T-helper 2 cell (primary cell): ENCODE measurements at places on chromosomes 5 and 9.

GRCh38 chr5:142107736-142108431 is 695 bp upstream of the NDFIP1 start:
- DNase-seq = no peak

GRCh38 chr5:83149671-83150070 is 72.3 kb downstream of the XRCC4 start:
- DNase-seq = no peak

GRCh38 chr9:91082731-91083130 is 279.0 kb downstream of the AUH start:
- no peak for DNase-seq

DNA sequence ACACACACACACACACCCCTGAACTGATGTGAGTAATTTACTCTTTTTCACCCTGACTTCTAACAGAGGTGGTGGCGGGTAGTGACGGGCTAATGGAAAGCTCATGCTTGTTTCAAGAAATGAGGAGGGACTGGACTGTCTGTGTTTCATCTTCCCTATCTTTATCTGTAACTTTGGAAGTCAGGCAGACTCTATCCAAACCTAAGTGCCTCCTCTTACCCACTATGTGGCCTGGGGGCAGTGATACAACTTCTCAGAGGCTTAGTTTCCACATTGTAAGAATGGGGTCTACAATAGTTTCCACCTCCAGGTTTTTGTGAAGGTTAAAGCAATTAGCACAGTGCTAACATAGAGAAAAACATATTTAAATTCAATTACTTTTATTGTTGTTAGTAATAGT is 5.9 kb upstream of the TRPM3 start:
- no peak for DNase-seq

DNA sequence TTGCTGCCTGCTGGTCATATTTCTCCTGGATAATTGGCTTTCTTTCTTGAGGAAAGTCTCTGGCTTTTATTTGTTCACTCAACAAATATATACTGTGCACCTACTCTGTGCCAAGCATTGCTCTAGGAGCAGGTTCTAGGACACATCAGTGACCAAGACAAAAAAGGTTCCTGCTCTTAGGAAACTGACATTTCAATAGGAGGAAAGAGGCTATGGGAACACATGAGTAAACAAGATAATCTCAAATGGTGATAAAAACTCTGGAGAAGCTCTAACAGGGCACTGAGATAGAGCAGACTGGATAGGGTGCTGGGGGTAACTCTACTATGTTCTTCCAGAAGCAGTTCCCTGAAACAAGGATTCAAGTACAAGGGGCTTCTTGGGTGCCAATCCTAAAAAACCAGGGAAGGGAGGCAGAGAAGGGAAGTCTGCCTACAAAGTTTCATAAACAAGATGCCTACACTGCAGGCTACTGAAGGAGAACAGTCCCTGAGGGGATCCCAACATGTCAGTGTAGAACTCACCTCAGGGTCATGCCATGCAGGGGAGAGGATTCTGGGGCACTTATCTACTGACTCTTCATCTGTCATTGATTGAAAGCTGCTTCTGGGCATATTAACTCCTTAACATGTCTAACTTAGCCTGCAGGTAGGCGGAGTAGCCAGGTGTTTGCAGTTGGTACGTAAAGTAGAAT is 181.3 kb downstream of the GRIA1 start:
- no peak for DNase-seq

DNA sequence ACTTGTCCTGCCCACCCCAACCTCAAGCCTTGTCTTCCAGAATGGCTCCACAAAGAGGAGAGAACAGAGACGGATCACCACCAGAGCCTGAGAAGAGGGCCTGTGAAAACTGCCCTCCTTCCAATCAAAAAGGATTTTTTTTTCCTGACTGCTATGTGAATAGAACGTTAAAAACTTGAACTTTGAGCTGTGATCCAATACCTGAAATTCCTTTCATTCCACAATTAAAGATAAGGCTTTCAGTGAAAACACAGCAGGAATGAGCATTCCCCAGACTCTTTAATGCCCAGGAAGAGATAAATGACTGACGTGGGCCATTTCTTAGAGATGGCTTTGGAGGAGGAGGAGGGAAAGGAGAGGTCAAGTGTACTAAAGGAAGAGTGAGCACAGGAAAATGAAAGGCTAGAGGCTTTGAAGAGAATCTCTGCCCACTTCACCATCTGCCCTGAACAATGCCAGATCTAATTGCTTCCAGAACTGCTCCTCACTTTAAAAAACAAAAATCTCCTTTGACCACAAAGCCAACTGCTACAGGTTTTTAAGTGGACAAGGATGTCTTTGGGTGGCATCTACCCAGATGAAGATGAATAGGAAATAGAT is 177.9 kb upstream of the MAP3K1 start:
- DNase-seq = no peak

GRCh38 chr9:36407122-36407723 is 7.2 kb upstream of the RNF38 start:
- DNase-seq = peak; percentile 72

- no peak for DNase-seq
Observed at GRCh38 chr5:64972591-64972990, 203.9 kb downstream of the CWC27 start.

DNA sequence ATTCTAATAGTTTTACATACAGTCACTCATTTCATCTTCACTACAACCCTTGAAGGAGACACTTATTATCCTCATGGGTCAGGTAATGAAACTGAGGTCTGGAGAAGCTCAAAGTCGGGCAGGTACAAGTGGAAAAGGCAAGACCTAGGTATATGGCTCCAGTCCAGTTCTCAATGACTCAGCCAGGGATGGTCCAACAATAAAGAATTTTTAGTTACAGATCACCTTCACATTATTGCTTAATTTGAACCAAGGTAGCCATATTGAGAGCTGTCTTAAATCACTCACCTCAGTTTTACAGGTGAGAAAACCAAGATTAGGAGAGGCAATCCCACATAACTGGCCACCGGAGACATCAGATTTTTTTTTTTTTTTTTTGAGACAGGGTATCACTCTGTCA is 55.4 kb downstream of the PTPN3 start:
- no peak for DNase-seq
